Activated naive CD4-positive, alpha-beta T cell treated with anti-CD3 and anti-CD28 coated beads, Interleukin-2, amount 50 U/mL, for 72 hours (primary cell): ENCODE measurements at places on chromosomes 5 and 9.

GRCh38 chr5:137442660-137443059 lies 56.5 kb downstream of the SPOCK1 start:
- DNase-seq, result no peak

DNA sequence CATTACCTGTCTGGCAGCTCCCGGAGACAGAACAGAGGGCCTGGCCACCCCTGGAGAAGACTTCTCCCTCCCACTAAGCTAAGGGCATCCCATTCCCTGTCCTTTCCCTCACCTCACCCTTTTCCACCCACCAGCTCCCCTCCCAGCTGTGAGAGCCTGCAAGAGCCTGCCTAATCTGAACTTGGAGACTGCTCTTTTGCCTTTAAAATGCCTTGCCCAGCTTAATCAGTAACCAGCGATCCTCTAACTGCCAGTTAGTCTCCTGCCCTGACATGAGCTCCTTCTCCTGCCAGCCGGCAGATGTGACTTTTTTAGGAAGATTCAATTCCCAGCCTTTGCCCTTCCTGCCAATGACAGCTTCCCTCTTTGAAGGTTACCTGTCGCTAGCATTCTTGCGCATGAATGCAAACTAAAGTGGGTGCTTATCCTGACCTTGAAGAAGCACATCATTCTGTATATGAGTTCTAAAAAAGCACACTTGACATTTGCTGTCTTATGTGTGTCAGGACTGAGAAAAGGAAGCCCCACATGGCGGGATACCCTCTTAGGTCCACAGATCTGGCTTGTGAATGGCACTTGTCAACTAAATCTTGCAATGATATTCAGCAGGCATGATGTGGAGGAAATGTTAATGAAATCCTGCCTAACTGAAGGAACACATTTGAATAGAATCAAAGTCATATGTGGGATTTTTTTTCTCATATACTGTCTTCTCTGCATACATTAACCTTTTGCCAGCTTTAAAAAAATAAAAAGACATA lies 411.2 kb upstream of the SLC30A5 start:
- no peak for DNase-seq

- DNase-seq, result no peak
Measured at GRCh38 chr5:29811914-29812679, 1381.4 kb upstream of the CDH6 start.

DNA sequence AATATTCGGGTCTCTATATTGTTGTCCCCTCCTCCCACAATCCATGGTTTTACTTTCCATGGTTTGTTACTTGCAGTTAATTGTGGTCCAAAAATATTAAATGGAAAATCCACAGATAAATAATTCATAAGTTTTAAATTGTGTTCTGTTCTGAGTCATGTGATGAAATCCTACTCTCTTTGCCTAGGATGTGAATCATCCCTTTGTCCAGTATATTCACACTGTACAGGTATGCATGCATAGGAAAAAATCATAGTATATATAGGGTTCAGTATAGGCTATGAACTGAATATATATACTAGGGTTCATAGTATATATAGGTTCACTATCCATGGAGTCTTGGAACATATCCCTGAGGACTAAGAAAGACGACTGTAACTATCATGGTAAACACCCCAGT lies 19.6 kb downstream of the INSYN2B start:
- DNase-seq, result no peak

- no peak for DNase-seq
Measured at GRCh38 chr5:38789134-38789533, 56.7 kb upstream of the OSMR start.

- no peak for DNase-seq
Measured at GRCh38 chr5:41065691-41066335, 5.3 kb downstream of the MROH2B start.

DNA sequence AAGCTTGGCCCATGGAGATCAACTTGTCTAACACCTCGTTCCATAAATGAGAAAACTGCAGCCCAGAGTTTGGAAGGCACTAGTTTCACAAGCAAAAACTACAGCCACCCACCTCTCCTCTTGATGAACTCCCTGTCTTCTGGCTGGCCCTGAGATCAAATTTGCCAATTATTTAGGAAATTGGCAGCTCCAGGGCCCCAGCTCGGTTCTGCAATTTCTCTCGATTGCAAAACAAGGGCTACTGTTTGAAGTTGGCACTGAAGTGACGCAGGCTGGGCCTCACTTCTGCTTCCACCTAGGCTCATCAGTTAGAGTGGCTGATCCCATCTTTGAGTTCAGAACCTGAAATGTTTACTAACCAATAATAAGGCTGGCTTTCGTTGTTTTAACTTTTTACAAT lies 3.7 kb upstream of the GPX3 start:
- no peak for DNase-seq
